ENCODE measurements at places on chromosomes 6 and 20. TPM values are rescaled to one million over a fixed set of nuclear protein-coding genes. Genes with fewer than 3 reads are reported as not detected.

DNA sequence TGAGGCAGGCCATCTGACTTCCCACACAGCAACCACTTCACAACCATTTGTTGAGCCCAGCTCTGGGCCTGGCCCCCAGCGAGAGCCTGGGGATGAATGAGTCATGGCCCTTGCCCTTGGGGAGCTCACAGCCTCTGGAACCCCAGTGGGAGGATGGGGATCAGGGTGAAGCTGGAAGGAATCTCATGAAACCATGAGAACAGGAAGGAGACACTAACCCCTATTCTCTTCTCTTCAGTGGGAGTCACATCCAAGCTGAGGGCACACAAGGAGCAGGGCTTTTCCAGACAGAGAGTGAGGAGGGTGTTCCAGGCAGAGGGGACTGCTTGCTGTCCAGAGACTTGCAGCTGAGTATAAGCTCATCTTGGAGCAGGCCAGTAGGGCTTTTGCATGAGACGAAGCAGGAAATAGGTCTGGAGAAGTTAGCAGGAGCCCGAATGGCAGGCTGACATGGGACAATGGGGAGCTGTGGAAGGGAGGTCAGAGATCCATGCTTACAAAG lies 7.5 kb downstream of the FOXS1 start:
- DNase-seq, result no peak

MOG gene
- not detected for total RNA-seq

GRCh38 chr6:63418741-63419140 lies 99.0 kb upstream of the LGSN start:
- DNase-seq, result no peak

GRCh38 chr6:40471243-40471642 lies 115.9 kb downstream of the LRFN2 start:
- DNase-seq, result no peak

DNA sequence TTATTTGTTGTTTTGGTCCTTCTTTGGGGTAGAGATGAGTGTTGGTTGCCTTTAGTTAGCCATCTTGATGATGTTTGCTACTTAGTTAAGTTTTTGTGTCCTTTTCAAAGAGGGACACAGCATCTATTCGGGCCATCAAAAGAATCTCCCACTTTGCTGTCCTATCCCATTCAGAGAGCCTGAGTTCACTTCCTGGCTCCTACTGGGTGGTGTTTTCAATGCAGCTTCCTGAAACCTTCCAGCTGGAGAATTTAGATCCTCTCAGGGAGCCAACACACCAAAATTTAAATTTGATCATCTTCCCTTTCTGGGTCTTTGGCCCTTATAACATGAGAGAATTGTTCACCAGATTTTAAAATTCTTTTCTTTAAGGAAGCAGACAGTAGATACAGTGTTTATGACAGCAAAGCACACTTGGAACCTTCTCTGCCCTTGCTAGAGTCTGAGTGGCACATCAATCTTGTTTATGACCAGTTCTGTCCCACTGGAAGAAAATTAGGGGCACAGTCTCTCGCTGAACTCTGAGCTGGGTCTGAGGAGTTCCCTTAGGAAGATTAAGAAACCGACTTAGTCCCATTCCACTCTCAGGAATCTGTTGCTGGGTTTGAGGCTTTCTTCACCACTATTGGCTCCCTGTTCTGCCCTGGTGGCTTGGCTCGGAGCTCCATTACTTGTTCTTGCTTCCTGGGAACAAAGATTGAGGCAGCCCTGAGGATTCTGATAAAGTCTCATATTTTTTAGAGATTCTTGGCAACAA lies 115.5 kb downstream of the CCDC170 start:
- DNase-seq, result no peak

KIAA1755 gene
- not detected for total RNA-seq

DNA sequence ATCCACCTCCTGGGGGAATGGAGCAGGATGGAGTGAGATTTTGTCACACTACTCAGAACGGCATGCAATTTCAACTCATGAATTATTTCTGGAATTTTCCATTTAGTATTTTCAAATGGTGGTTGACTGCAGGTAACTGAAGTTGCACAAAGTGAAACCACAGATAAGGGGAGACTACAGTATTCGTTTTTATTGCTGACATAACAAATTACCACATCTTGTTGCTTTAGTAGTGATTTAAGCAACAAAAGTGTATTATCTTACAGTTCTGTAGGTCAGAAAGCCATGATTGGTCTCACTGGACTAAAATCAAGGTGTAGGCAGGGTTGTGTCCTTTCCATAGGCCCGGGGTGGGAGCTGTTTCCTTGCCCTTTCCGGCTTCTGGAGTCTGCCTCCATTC lies 133.4 kb upstream of the B3GAT2 start:
- no peak for DNase-seq

- no peak for DNase-seq
Measured at GRCh38 chr6:45417436-45417835, 39.7 kb upstream of the SUPT3H start.

- no peak for DNase-seq
Measured at GRCh38 chr6:55016261-55016660, 158.1 kb upstream of the HCRTR2 start.

GRCh38 chr6:113843500-113844073 lies 13.6 kb upstream of the MARCKS start:
- no peak for DNase-seq
